ENCODE measurements at places on chromosomes 7 and 10. TPM values are rescaled to one million over a fixed set of nuclear protein-coding genes. Genes with fewer than 3 reads are reported as not detected.

Gene TRPV5
- not detected for total RNA-seq

Gene PLAU
- total RNA-seq = 6.7 TPM

Gene PON1
- total RNA-seq = not detected

Gene SLC13A4
- total RNA-seq = not detected

Gene UPK3B
- 10.6 TPM for total RNA-seq

Gene FGFR2
- total RNA-seq = 0.19 TPM

Gene MSMB
- not detected for total RNA-seq

Gene FASTK
- total RNA-seq = 118 TPM

Gene PNLIPRP2
- total RNA-seq = not detected

Gene YKT6
- total RNA-seq = 137 TPM

Gene ANKRD22
- not detected for total RNA-seq

Gene PIP
- total RNA-seq = not detected

Gene ZC3HAV1L
- total RNA-seq = not detected

Gene AP3M1
- total RNA-seq = 56.8 TPM

Gene LIPN
- total RNA-seq = not detected

Gene TUBB8
- not detected for total RNA-seq

Gene ASL
- 61.3 TPM for total RNA-seq

Gene CRYGN
- 1.2 TPM for total RNA-seq

Gene MSS51
- 0.60 TPM for total RNA-seq

Gene HHEX
- total RNA-seq = not detected

Gene RBAK
- 12.4 TPM for total RNA-seq

Gene SSC4D
- total RNA-seq = 0.76 TPM

Gene FAM25C
- total RNA-seq = not detected

Gene ADARB2
- 0.38 TPM for total RNA-seq

Gene PRF1
- total RNA-seq = not detected

Gene PMS2
- 35.9 TPM for total RNA-seq

Gene ITIH5
- total RNA-seq = 0.09 TPM

Gene SPDYE1
- total RNA-seq = not detected

Gene ZFYVE27
- 25.6 TPM for total RNA-seq

Gene DYDC2
- total RNA-seq = 0.12 TPM

Gene TMEM184A
- total RNA-seq = 3.6 TPM

Gene TMEM26
- not detected for total RNA-seq

Gene FFAR4
- total RNA-seq = not detected

Gene CHAT
- not detected for total RNA-seq

Gene HOGA1
- total RNA-seq = 6.3 TPM

Gene DRGX
- total RNA-seq = not detected

Gene PLAC9
- total RNA-seq = not detected

Gene BTBD16
- not detected for total RNA-seq

Gene EIF5AL1
- 0.72 TPM for total RNA-seq

Gene STEAP2
- 2.5 TPM for total RNA-seq

Gene ATOH7
- total RNA-seq = not detected

Gene SEMA3E
- total RNA-seq = 3.6 TPM

Gene CD36
- total RNA-seq = 0.05 TPM

Gene MYPN
- 1.5 TPM for total RNA-seq
